ENCODE measurements at places on chromosomes 11 and 22.
A peak's percentile ranks its signal among the peaks of the same experiment; 100 is the strongest.

- peak; percentile 96 for DNase-seq
These were observed at the start of gene TBC1D10A for GRCh38 chr22:30326706-30327362. Gene TBC1D10A, minus strand, starts transcription at chr22:30326941. Its CDS starts 60 bp downstream, at chr22:30326881.

GRCh38 chr22:21564411-21564810, 3.1 kb upstream of the UBE2L3 start:
- DNase-seq = no peak

DNA sequence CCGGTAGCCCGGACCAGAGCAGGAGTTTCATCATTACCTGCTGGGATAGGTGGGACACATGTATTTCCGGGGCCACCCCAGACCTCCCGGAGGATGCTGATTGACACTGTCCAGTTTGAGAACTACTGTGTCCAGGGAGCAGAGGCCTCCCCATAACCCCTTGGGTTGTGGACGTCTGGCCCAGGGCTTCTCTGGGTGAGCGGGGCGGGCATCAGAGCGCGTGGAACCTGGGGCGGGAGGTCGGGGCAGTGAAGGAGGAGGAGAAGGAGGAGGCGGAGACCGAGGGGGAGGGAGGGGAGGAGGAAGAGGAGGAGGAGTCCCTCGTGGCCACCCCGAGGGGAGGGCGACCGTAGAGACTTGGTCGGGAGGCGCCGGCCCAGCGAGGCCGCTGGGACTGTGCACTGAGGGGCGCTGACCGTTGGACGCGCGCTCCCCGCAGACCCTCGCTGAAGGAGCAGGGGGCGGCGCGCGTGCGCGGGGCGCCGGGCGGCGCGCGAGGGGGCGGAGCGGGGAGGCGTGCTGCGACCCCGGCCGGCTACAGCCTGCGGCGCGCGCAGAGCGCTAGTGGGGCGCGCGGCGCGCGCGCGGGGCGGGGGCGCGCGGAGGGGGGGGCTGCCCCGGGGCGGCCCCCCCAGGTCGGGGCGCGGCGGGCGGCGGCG, at the start of gene GRK3:
GRK3 (plus strand) TSS at position 356 of the 659 bp plus-strand sequence. CDS start 366 bp downstream, outside the sequence.
- peak; percentile 84 for DNase-seq

DNA sequence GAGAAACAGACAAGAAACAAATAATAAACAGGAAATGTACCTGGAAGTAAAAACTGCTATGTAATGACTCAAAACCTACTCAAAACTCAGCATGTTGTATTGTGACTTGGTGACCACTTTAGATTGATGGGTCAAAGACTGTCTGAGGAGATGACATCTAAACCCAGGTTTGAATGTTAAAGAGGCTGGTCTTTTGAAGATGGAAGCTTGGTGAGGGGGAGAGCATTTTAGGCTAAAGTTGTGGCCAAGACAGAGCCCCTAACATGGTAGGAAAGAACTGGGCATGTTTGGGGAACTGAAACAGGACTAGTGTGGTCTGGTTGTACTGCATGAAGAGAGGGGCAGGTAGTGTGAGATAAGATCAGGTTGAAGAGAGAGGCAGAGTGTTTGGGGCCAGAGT, 85.3 kb upstream of the MYO18B start:
- DNase-seq = peak; percentile 45

GRCh38 chr22:35746248-35746647, 28.6 kb downstream of the APOL5 start:
- no peak for DNase-seq

DNA sequence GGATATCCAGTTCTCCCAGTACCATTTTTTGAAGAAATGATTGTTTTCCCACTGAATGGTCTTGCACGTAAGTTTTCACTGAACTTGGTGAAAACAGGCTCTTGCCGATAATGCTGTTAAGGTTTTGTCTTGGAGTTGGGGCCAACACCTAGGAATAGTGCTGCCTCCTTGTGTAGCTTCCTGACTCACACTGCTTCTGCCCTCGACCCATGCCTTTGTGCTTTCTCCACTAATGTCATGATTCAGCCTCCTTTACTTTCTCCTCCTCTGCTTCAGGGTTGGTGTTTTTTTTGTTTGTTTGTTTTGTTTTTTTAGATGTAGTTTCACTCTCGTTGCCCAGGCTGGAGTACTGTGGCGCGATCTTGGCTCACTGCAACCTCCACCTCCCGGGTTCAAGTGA, 30.2 kb downstream of the SLC5A1 start:
- no peak for DNase-seq

- DNase-seq = no peak
These were observed 7.9 kb downstream of the FBLN1 start for GRCh38 chr22:45510376-45511232.

GRCh38 chr22:33332538-33332937, 274.4 kb upstream of the SYN3 start:
- no peak for DNase-seq

GRCh38 chr11:80958361-80958760, 1517.5 kb upstream of the TENM4 start:
- no peak for DNase-seq

- DNase-seq = no peak
These were observed 130.4 kb downstream of the SLC1A2 start for GRCh38 chr11:35288817-35289541.

GRCh38 chr11:216081-216974, 8.8 kb downstream of the RIC8A start:
- no peak for DNase-seq

GRCh38 chr11:119566319-119566718, 143.3 kb upstream of the THY1 start:
- DNase-seq = no peak

DNA sequence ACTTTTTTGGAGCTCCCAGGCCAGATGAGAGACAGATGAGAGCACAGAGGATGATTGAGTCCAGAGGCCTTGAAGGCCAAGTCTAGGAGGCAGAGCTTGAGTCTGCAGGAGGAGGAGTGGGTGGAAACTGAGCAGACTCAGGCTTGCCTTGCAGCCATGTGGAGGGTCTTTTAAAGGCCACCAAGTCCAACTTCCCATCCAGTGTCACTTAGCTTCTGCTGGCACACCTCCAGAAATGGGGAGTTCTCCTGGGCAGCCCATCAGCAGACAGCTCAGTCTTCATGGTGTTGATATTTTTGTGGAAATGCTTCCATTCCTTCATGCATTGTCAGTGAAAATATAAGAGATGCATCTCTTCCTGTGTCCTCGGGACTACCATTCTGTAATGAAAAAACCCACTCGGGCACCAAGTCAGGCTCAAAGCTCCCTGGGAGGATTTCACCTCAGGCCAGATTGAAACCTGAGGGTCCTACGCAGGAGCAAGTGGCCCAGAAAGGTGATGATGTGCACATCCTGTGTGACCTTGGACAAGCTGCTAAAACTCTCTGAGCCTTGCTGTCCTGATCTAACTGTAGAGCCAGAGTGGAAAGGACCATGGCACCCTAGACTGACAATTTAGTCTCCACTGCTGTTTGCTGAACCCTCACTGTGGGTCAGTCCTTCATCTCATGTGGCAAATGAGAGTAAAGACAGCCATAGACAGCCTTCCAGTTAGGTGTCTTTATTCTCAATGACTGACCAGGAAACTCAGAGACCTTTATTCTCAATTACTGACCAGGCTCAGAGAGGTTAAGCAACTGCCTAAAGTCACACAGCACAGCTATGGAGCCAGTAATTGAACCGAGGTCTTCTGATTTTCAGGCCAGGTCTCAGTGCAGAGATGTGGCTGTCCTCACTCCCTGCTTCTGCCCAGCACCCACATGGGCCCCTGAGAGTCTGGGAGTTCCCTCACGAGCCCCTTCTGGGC, 2.9 kb upstream of the LRRC32 start:
- no peak for DNase-seq

- no peak for DNase-seq
These were observed 275.7 kb downstream of the ST3GAL4 start for GRCh38 chr11:126630893-126631798.

GRCh38 chr22:30557243-30557642, 10.7 kb upstream of the SEC14L6 start:
- no peak for DNase-seq

GRCh38 chr11:69293819-69294505, at the start of gene MYEOV:
Gene MYEOV, plus strand, starts transcription at chr11:69294155. Its CDS starts 1,200 bp downstream, at chr11:69295355.
- peak; percentile 69 for DNase-seq

GRCh38 chr11:109973486-109973885, 119.7 kb upstream of the ZC3H12C start:
- no peak for DNase-seq

DNA sequence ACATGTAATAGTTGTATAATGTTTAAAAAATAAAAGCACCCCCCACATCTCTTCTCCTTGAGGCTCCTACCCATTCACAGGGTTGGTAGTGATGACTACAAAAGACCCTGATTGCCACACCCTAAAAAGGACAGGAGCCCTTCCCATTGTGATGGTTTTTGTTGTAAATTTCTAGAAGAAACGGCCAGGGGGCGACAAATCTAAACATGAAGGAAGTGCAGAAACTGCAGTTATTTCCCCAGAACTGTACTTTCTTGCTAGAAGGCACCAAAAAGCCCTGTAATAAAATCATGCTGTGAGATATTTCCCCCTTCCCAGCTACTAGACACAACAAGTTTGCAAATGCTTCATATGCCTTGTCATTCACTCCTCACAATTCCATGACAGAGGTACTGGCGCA, 10.8 kb downstream of the PRR5L start:
- DNase-seq = no peak

DNA sequence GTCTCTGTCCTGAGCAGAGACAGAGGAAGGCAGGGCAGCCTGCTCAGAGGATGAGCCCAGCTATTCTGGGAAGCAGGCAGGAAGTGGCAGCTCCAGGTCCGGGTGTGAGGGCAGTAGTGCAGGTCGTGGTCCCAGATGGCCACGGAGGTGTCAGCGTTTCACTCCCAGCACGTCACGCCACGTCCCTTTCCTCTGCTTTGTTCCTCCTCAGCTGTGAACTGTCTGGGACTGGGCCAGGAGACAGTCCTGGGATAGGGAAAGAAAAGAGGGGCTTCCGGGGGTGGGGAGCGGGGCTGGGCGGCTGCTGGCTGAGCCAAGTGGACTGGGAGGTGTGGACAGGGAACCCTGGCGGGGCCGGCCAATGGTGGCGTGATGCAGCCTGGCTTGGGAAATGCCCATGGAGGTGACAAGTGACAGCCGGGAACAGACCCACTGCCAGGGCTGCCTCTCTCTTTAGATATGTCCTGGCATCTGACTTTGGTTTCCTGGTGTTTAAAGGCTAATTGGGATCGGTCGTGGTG, 64.7 kb downstream of the KCNQ1 start:
- no peak for DNase-seq

DNA sequence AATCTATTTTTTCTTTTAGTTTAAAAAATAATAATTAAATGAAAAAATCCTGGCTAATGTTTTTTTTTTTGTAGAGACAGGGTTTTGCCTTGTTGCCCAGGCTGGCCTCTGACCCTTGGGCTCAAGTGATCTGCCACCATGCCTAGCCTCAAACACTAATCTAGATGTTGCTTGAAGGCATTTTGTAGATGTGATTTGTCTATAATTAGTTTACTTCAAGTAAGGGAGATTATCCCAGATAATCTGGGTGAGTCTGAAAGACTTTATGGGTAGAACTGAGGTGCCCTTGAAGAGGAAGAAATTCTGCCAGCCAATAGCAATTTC, 38.6 kb upstream of the RBFOX2 start:
- no peak for DNase-seq

GRCh38 chr22:23520863-23521440, 59.1 kb downstream of the IGLL1 start:
- DNase-seq = no peak

Measured in GM06990 (cell line).